ENCODE measurements at places on chromosomes 7 and 10. TPM values are rescaled to one million over a fixed set of nuclear protein-coding genes. Genes with fewer than 3 reads are reported as not detected.

ABCB1 gene
- 14.1 TPM for total RNA-seq

DNA sequence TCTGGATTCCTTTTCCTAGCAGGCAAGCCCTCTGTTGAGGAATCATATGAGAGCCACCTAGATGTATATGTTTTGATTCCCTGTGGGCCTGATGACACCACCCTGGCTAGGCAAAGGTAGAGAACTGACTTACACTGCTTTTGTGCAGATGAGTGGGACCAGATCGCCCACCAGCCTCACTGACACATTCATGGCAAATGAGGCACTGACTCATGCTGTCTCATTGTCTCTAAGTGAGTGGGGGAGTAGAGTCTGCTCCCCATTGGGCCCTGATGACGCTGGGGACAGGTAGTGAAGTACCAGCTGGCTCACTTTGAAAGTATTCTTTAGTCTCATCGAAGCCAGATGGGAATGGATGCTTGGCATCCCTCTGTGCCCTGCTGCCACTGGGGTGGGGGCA lies 326.3 kb downstream of the ABCA13 start:
- no peaks in the 10 kb centered on the region for H3K36me3 ChIP-seq
- H3K4me3 ChIP-seq: no peak overlapping the region
- H3K27ac ChIP-seq: no peak overlapping the region
- H3K4me1 ChIP-seq: no peaks in the 10 kb centered on the region
- no peak for DNase-seq

TWIST1 gene
- total RNA-seq: not detected

- peak; percentile 93 for DNase-seq
- H3K27ac ChIP-seq: peak within 1 kb of the TSS; percentile 92
- H3K4me3 ChIP-seq: peak within 1 kb of the TSS; percentile 69
- H3K36me3 ChIP-seq: peaks cover 10% of the 10 kb centered on the region
Measured at GRCh38 chr7:116524609-116525297, at the start of gene CAV1. Gene CAV1 (plus strand): TSS chr7:116525036. CDS start chr7:116525063, 27 bp downstream.

FAM25A gene
- not detected for total RNA-seq

DNA sequence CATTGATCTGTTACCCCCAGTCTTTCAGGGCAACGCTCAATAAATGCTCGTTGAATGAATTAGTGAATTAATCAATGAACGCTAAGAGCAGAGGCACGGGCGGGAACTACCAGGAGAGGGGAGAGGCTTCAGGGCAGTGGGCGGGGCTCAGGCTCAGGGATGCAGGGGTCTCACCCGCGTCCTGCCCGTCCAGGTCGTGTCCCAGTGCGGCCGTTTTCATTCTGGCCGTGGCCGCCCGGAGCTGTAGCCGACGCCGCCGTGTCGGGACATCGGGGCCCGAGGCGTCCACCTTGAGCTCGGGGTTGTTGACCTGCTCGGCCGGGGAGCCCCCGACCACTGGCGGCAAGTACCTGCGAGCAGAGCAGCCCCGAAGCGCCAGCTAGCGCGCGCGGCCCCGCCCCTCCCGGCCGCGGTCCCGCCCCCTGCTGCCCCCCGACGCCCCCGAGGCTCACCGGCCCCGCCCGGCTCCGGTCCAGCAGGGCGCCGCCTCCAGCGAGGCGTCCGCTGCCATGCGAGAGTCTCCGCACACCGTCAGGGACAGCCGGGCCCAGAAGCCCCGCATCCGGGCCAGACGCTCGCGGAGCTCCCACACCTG lies 2.8 kb upstream of the GAL3ST4 start:
- peak overlapping the region; percentile 33 for H3K4me3 ChIP-seq
- H3K36me3 ChIP-seq: no peaks in the 10 kb centered on the region
- DNase-seq: no peak
- H3K27me3 ChIP-seq: peaks cover 7% of the 10 kb centered on the region

C10orf67 gene
- 1.7 TPM for total RNA-seq

MYPN gene
- total RNA-seq: not detected

SMO gene
- total RNA-seq: 2.5 TPM

GRCh38 chr10:60139798-60140566 lies 233.6 kb upstream of the CCDC6 start:
- no peak for DNase-seq
- H3K36me3 ChIP-seq: no peaks in the 10 kb centered on the region
- H3K27ac ChIP-seq: no peak overlapping the region
- H3K4me3 ChIP-seq: no peak overlapping the region

DNA sequence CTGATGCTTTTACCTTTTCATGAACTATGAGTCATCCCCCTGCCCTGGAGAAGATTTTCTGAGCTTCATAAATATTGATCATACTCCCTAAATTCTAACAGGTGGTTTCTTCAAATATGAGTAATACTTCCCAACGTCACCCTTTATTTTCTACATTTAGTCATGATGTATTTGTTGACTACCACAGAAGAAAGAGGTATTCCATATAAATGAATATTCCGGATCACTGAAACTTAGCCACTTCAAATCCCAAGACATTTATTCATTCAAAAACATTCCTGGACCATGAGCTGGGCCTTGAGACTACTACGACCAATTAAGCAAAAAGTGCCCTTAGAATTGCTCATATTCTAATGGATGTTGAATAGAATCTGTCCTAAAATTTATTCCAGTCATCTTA lies 395.8 kb upstream of the NPVF start:
- H3K27ac ChIP-seq: no peak overlapping the region
- no peak for DNase-seq
- no peaks in the 10 kb centered on the region for H3K4me1 ChIP-seq

DHTKD1 gene
- 95.3 TPM for total RNA-seq

EGFR gene
- total RNA-seq: 93.5 TPM

NPSR1 gene
- not detected for total RNA-seq

GRCh38 chr10:33901166-33901565 lies 566.7 kb upstream of the NRP1 start:
- H3K27me3 ChIP-seq: no peaks in the 10 kb centered on the region
- H3K36me3 ChIP-seq: no peaks in the 10 kb centered on the region
- H3K4me1 ChIP-seq: no peaks in the 10 kb centered on the region
- peak overlapping the region; percentile 28 for H3K27ac ChIP-seq

DDC gene
- 1.2 TPM for total RNA-seq

DNA sequence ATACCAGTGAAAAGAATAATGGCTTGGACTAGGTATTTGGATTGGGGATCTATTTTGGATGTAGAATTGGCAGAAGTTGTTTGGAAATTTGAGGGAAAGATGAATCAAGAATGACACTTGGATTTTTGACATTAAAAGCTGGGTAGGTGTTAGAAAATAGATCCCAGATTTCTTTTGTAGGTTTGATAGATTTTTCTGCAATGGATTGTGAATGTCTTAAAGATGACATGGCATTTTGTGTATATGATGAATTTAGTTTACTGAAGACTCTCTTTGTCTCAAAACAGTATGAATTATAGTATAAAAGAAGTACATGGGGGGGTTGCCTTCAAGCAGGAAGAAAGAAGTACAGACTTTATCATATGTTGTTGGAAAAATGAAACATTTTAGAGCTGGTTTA lies 75.8 kb downstream of the MPLKIP start:
- DNase-seq: no peak
- no peak overlapping the region for H3K27ac ChIP-seq
- no peaks in the 10 kb centered on the region for H3K4me1 ChIP-seq
- H3K27me3 ChIP-seq: no peaks in the 10 kb centered on the region
- peaks cover 10% of the 10 kb centered on the region for H3K36me3 ChIP-seq

- H3K27me3 ChIP-seq: no peaks in the 10 kb centered on the region
- H3K36me3 ChIP-seq: peaks cover 4% of the 10 kb centered on the region
- H3K4me3 ChIP-seq: no peak overlapping the region
- H3K4me1 ChIP-seq: peaks cover 19% of the 10 kb centered on the region
- no peak overlapping the region for H3K27ac ChIP-seq
- DNase-seq: no peak
Measured at GRCh38 chr10:129531969-129532660, 65.1 kb downstream of the MGMT start.

GRCh38 chr10:3277566-3277965 lies 105.0 kb upstream of the PITRM1 start:
- no peaks in the 10 kb centered on the region for H3K27me3 ChIP-seq
- no peaks in the 10 kb centered on the region for H3K36me3 ChIP-seq
- H3K4me3 ChIP-seq: no peak overlapping the region
- no peak overlapping the region for H3K27ac ChIP-seq

PRPS1L1 gene
- total RNA-seq: not detected

- no peaks in the 10 kb centered on the region for H3K27me3 ChIP-seq
- no peak for DNase-seq
- peaks cover 3% of the 10 kb centered on the region for H3K4me1 ChIP-seq
- no peak overlapping the region for H3K27ac ChIP-seq
Measured at GRCh38 chr10:49414496-49414895, 18.6 kb upstream of the DRGX start.

GTF2IRD1 gene
- total RNA-seq: 21.6 TPM

NPY gene
- total RNA-seq: not detected

GRCh38 chr10:3887885-3888476 lies 103.0 kb upstream of the KLF6 start:
- H3K4me3 ChIP-seq: no peak overlapping the region
- no peaks in the 10 kb centered on the region for H3K36me3 ChIP-seq
- H3K27me3 ChIP-seq: no peaks in the 10 kb centered on the region
- peak overlapping the region; percentile 55 for H3K27ac ChIP-seq

- no peaks in the 10 kb centered on the region for H3K27me3 ChIP-seq
- peak overlapping the region; percentile 97 for H3K27ac ChIP-seq
- H3K36me3 ChIP-seq: no peaks in the 10 kb centered on the region
- peak overlapping the region; percentile 95 for H3K4me3 ChIP-seq
- peaks cover 10% of the 10 kb centered on the region for H3K4me1 ChIP-seq
Measured at GRCh38 chr10:31320550-31321211, 1.7 kb downstream of the ZEB1 start.

DNA sequence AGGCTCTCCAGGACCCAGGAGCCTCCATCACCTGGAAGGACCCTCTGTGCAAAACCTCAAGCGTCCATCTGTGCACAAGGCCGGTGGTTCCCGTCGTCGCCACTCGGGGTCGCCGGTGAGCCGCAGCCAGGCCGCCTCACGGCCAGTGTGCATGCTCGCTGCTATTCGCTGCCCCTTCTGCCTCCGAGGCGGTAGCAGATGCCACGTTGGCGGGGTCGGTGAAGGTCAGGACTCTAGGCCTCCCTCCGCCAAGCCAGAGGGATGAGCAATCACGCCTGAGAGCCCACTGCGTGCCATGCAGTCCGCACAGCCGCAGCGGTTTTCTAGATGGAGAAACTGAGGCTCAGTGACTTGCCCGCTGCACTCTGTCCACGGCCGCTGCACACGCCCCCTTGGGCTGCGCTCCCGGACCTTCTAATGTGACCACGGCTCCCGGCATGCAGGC lies 5.7 kb downstream of the UPK3B start:
- H3K4me3 ChIP-seq: no peak overlapping the region
- DNase-seq: peak; percentile 96
- H3K4me1 ChIP-seq: no peaks in the 10 kb centered on the region
- no peak overlapping the region for H3K27ac ChIP-seq
- no peaks in the 10 kb centered on the region for H3K36me3 ChIP-seq

DNAH11 gene
- total RNA-seq: 4.2 TPM

NME8 gene
- total RNA-seq: not detected

DNA sequence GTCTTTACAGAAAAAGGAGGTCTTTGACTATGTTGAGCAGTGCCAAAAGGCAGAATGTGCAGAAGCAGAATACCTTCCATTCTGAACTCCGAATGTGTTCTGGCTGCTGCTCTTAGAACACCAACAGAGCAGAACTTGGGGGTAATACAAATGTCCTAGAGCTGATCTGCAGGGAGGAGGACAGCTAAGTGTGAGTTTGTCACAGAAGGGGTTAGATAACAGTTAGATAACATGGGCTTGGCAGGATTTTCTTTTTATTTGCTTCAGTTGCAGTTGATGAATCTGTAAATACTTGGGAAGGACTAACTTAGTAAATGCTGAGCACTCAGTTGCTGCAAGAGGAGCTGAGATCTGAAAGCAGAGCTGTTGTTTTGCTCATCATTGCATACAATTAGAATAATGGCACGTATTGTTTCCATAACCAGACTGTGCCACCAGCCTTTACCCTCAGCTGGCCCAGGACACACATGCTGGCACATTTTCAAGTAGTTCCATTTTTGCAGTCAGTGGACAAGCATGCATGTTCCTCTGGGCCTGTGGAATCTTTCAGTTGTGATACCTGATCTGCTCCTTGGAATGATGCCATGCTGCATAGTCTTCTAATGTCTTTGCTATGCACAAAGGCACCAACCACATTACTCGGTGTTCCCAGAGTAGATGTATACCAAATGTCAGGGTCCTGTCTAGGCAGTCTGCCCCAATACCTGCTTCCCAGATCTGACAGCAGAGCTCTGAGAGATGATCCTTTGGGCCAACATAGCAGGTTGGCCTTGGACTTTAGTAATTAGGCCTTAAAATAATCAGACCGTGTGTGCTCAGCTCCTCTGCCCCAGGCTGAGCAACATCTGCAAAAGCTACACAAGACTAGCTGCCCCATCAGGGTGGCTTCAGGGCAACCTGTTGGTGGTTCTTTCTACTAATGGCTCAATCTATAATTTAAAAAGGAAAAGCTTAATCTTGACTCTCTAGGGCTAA lies 55.7 kb downstream of the GSDME start:
- no peak overlapping the region for H3K27ac ChIP-seq
- H3K4me1 ChIP-seq: no peaks in the 10 kb centered on the region
- H3K36me3 ChIP-seq: no peaks in the 10 kb centered on the region
- H3K4me3 ChIP-seq: no peak overlapping the region
- no peaks in the 10 kb centered on the region for H3K27me3 ChIP-seq
- no peak for DNase-seq

IFIT2 gene
- 31.7 TPM for total RNA-seq

DNA sequence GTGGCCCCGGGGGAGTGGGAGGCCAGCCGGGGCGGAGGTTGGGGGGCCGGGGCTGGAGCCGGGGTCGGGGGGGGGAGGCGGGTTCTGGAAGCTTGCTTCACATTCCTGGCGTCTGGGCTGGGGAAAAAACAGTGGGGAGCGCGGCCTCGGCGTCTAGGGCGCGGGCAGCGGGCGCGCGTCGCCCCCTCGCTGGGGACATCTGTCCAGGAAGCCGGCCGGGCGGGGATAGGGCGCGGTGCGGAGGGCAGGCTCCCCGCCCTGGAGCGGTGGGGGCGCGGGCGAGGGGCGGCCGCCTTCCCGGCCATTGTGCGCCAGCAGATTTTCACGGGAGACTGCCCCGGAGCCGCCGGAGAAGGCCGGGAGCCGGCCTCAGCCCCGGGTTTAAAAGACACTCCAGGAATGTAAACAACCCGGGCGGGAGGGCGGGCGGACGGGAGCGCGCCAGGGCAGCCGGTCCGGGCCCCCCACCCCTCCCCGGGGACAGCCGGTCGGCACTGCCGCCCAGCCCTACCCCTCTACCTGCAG lies 1.4 kb downstream of the ZMIZ1 start:
- peaks cover 56% of the 10 kb centered on the region for H3K4me1 ChIP-seq
- H3K27ac ChIP-seq: peak overlapping the region; percentile 98
- H3K4me3 ChIP-seq: peak overlapping the region; percentile 80
- no peaks in the 10 kb centered on the region for H3K27me3 ChIP-seq

GRCh38 chr7:101686030-101686429 lies 56.9 kb upstream of the MYL10 start:
- H3K4me3 ChIP-seq: no peak overlapping the region
- no peak overlapping the region for H3K27ac ChIP-seq
- H3K4me1 ChIP-seq: peaks cover 12% of the 10 kb centered on the region
- no peaks in the 10 kb centered on the region for H3K27me3 ChIP-seq
- H3K36me3 ChIP-seq: no peaks in the 10 kb centered on the region

- peaks cover 44% of the 10 kb centered on the region for H3K36me3 ChIP-seq
- H3K27me3 ChIP-seq: no peaks in the 10 kb centered on the region
- no peak for DNase-seq
Measured at GRCh38 chr10:93384006-93384405, 98.1 kb downstream of the MYOF start.

Data from upper lobe of left lung (tissue), 6 donors.